Cerebellar cortex (tissue), 1 donor: ENCODE measurements at places on chromosomes 5 and 9.

DNA sequence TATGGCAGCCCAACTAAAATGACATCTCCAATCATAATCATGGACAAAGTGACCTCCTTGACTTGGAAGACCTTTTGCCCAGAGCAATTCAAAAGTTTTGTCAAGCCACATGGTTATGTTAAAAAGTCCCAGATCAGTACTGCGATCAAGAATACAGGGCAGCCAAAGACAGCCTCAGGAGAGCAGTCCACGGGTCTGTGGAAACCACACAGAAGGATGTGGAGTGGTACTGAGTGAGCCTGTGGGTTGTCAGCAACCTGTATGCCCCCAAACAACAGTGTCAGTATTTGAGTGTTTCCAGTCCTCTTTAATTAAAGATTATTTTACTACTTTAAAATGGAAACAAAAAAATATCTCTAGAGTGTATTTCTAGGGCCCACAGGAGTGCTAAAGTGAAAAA lies 345.4 kb upstream of the EFNA5 start:
- no peak for DNase-seq

DNA sequence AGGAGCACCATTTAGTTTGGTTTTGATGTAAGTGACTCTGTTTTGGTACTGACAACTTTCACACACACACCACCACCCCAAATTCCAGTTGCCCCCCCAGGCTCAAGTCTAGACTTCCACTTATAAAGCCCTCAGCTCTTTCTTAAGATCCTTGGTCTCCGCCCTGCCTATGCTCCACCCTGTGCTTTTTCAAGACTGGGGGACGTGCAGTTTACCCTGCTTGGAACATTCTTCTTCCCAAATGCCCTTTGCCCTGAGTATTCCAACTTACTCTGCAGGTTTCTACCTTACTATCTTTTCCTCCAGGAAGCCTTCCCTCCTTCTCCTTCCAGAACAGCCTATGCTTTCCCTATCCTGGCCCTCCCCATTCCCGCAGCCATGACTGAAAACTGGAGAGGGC lies 1.5 kb upstream of the TRIM14 start:
- DNase-seq, result no peak

- no peak for DNase-seq
Measured at GRCh38 chr5:134092875-134093274, 21.6 kb upstream of the TCF7 start.

GRCh38 chr5:72273547-72273946 lies 46.5 kb downstream of the MRPS27 start:
- DNase-seq, result no peak

DNA sequence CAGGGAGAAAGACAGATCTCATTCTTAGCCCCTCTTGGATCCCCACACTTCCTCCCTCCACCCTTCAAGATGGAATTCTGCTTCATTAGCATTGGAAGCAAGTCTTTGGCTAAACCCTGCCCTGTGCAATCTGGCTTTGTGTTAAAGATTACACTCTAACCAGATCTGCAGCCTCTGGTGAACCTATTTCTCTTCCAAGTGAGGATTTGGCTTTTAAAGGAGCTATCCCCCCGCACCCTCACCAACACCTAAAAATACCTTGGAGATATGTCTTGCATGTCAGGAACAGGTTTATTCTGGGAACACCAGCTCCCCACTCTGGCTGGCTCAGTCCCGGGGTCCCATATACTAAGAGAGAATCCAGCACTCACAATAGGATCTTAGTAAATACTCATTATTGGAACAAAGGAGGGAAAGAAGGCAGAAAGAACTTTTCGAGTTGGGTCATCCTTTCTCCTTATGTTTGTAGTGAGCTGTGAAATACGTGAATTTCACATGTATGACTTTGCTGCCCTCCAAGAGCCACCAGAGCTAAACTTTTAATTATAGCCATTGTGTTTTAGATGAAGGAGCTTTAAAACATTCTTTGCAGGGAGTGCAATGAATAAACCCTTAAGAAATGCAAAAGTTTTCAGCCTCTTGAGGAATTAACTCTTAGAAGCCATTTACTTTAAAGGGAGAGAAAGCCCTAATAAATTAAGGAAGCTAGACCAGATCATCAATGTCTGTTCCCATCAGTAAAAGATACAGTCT lies 53.7 kb upstream of the HRH2 start:
- DNase-seq, result no peak

DNA sequence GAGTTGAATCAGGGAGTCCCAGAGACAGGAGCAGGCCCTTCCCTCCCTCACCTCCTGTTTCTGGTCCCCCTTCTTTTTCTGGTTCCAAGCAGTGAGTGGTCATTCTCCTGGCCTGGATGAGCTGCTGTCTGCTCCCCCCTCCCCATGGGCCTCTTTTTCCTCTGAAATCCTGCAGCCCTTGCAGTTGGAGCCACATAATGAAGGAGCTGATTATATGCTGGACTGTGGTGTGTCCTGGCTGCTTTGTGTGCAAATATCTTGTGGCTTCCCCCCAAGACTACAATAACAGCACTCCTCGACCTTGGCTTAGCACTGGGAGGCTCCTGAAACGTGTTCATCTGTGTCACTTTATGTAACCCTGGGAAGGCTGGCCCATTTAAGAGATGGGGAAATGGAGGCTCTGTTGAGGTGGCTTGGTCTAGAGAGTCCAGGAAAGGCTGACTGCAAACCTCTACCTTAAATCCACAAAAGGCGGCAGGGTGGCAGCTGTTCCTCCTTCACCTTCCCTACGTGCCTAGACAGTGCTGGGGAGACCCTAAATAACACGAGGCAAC lies 69.2 kb downstream of the SH3PXD2B start:
- DNase-seq, result no peak

GRCh38 chr5:3809455-3809854 lies 213.8 kb downstream of the IRX1 start:
- DNase-seq, result no peak

DNA sequence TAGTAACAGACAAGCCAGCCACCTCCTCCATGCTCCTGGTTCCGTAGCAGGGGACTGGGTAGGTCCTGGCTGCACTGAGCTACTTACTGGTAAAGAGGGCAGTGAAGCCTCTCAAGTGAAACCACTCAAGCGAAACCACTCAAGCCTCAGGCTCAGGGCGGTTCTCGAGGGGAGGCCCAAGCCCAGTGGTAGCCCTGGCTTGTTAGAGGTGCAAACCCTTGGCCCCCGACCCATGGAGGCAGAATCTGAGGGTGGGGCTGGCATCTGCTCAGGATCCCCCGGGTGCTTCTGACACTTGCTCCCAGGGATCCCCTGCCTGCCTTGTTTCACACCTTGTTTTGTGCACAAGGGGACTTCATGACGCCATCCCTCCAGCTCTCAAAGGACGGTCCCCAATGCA lies 76.5 kb upstream of the OLFM1 start:
- DNase-seq, result no peak

DNA sequence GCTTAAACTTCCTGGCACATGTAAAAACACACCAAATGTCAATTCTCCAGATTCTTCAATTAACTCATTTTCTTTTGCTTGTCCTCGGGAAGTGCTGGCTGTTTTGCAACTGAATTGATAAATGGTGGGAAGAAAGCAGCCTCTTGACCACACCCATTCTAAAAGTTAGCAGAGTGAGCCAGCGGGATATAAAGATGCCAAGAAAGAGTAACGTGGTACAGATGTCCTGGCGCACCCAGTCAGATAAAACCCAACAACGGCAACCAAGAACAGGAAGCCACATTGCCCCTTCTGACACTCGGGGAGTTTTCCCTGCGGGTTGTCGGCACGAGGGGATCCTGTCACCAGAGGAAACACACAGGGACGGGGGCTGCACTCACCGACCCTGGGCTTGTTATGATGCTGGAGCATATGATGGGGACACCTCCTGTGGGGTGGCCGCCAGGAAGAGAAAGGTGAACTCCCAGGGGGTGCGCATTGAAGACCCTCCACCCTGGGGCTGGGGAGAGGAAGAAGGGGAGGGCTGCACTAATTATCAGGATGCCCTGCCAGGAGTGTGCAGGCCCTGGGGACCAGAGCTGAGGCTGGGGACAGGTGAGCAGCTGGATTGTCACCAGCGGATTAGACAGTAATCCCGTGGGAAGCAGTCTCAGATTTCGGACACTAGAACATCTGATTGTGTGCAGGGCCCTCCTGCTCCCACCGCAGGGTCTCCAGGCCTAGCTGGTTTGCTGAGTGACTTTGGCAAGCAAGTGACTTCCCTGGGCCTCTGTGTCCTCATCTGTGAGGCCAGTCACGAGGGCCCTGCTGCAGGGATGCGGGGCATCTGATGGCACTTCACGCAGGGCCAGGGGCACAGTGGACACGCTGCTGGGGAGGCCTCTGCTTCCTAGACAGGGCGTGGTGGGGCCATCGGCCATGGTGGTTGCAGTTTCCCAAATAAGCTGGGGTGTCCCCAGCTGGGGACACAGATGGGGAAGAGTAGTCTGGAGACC lies 59.2 kb downstream of the CRB2 start:
- DNase-seq, result no peak

- DNase-seq, result no peak
Measured at GRCh38 chr9:137156567-137157375, 13.1 kb downstream of the LRRC26 start.

DNA sequence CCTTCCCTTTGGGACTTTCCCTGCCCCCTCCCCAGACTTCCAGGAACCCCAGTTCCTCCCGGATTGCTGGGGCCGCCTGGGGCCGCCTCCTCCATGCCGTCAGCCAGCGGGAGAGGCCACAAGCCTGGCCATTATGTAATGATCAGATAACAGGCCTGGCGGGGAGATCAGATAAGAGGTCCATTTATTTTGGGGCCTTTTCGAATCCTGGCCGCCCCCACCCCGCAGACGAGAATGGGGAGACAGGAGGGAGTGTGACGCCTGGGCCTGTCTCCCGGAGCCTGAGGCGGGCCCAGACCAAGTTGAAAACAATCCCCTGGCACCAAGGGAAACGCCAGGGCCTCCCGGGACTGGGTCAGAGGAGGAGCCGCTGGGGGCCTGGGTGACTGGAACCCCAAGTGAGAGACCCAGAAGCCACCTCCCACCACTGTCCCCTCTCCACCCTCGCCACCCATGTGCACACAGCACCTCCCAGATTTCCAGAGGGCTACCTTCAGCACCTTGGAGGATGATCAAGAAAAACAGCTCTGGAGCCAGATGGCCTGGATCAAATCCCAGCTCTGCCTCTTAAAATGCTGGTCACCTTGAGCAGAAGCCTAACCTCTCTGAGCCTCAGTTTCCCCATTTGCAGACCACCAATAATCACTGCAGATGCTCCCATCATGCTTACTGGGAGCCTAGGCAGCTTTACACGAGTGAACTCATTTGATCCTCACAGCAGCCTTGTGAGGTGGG lies 7.8 kb downstream of the ENG start:
- peak; percentile 40 for DNase-seq

DNA sequence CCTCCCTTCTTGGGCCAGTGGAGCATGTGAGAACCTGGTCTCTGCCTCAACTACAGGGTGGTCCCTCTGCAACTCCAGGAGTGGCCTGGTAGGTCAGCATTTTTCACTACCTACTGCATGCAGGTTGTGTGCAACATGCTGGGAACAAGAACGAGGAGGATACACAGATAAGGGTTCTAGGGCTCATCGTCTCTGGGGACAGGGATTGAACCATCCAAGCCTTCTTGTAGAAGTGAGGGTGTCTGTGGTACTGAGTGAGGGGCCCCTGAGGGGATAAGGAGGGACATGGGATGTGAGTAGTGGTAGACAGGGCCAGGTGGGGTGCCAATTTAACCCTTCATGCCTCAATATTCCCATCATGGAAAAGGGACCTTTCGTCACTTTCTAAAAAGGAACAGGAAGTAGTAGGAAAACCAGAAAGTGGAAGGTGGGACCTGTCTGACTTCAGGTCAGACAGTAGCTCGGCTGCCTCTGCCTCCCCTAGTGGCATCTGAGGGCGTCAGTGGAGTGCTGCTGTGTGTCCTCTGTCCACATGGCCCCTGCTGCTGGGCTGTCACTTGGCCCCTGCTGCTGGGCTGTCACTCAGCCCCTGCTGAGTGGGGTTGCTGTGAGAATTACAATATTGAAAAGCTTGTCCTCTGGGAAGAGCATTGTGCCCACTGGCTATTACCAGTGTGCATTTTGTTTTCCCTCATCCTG lies 48.6 kb upstream of the RNU6ATAC start:
- no peak for DNase-seq

DNA sequence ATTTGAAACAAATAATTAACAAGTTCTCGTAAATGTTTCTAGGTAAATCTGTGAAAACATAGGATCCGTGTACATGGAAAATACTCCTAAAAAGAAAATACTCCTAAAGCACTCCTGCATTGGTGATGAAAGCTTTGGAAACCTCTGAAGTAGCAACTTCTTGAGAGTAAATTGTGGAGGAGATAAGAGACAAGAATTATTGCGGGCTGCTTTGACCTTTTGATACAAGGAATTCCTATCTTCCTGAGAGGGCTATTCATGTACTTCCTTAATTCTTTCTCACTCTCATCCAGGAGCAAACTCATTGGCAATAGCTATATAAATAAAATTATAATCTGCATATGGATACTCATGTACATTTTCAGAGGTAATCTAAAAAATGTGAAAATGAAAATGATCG lies 158.4 kb upstream of the PIK3R1 start:
- no peak for DNase-seq

DNA sequence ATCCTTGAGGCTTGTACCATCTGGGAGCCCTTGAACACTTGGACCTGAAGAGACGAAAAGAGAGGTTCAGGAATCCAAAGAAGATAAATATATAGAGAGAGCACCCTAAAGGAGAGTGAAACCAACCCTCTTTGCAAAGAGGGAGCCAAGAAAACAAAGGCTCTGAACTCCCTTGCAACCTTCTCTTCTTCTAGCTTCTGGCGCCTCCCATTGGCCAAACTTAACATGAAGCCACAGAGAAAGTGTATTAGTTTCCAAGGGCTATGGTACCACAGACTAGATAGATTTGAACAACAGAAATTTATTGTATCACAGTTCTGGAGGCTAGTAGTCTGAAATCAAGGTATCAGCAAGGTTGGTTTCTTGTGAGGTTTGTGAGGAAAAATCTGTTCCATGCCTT lies 175.1 kb downstream of the HCN1 start:
- DNase-seq, result peak; percentile 24

GRCh38 chr5:45355189-45355992 lies 340.8 kb downstream of the HCN1 start:
- DNase-seq, result no peak

DNA sequence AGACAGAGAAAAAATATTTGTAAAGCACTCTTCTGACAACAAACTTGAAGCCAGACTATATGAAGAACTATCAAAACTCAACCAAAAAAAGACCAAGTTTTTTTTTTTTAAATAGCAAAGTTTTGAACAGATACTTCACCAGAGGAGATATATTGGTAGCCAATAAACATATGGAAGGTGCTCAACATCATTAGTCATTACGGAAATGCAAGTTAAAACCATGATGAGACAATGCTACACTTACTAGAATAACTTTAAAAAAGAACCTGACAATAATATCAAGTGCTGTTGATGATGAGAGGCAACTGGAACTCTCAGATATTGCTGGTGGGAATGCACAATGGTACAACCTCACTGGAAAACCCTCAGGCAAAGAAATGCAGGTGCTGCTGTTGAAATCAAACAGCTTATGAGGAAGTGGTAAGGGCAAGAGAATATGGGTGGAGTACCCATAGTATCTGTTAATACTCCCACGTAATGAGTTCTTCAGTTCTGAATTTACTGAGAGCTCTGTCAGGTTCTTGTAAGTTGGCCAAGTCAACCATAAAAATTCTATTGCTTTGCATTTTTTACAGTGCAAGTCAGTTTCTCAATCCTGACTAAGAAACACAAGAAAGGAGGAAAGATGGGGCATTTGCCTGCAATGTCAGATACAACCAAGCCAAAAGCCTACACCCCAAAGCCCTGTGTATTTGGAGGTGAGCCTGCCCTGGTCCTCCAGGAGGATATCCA lies 87.3 kb upstream of the GNAQ start:
- no peak for DNase-seq

- no peak for DNase-seq
Measured at GRCh38 chr5:37631939-37632338, 207.9 kb downstream of the GDNF start.

GRCh38 chr9:36831381-36832161 lies 202.5 kb downstream of the PAX5 start:
- DNase-seq, result no peak

GRCh38 chr9:124221676-124222075 lies 36.1 kb upstream of the NEK6 start:
- DNase-seq, result no peak
